ENCODE measurements at places on chromosomes 7 and 10. TPM values are rescaled to one million over a fixed set of nuclear protein-coding genes. Genes with fewer than 3 reads are reported as not detected.
A peak's percentile ranks its signal among the peaks of the same experiment; 100 is the strongest.

DNA sequence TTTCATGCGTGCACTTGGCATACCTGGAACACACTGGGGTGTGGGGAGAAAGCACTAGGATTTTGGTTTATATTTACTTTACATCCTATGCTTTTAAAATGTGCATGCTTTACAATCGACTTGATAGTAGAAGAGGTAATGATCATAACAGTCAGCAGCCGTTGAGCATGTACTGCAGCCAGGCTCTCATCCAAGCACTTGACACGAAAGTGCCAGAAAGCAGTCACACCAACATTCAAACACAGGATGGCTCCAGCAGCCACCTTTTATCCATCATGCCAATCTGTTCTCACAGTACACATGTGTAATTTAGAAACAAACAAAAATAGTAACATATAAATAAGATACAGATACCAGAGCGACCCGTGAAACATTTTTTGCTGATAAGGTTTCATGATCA lies 1.2 kb upstream of the FAM241B start:
- peak; percentile 18 for DNase-seq

The GRM3 gene
- total RNA-seq: 0.46 TPM

The TES gene
- total RNA-seq: 91.1 TPM

DNA sequence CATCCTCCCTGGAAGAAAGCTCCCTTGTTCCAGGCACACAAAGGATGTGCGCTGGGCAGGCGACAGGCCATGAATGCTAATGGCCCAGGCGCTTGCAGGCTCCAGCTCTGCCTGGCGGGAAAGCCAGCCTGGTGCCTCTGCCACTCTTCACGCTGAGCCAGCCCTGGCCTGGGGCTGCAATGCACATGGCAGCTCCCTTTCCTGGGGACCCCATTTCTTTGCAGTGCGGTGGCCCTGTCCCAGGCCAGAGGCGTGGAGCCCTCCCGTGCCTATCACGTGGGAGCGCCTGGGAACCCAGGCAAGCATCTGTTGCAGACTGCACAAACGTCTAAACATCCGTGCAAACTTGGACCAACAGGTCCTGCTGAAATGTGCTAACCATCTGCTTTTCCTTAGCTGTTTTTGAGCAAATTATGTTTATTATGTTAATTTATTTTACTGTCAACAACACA lies 152.1 kb upstream of the LYZL2 start:
- no peak for DNase-seq

DNA sequence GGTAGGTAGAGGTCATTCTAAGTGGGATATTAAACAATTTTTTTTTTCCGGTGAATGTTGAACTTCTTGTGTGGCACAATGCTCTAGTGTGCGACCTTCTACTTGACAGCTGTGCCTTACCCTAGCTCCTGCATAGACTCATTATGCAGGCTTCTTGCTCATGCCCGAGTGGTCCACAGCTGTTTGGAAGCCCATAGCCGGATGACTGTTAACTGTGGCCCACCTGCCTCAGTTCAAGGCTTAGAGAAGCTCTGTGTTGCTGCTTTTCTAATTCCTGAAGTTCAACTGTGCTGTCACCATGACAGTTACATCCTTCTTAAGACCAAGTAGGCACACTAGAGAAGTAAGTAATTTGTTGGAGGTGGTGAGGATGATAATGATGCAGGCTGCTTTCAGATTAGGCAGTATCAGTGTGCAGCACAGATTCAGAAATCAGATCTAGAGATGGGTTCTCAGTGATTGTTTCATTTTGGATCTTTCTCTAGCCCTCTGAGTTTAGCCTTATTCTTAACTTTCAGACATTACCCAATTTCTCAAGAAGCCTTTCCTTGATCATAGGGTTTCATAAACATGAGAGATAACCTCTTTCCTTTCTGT lies 278.4 kb downstream of the PHF14 start:
- no peak for DNase-seq

DNA sequence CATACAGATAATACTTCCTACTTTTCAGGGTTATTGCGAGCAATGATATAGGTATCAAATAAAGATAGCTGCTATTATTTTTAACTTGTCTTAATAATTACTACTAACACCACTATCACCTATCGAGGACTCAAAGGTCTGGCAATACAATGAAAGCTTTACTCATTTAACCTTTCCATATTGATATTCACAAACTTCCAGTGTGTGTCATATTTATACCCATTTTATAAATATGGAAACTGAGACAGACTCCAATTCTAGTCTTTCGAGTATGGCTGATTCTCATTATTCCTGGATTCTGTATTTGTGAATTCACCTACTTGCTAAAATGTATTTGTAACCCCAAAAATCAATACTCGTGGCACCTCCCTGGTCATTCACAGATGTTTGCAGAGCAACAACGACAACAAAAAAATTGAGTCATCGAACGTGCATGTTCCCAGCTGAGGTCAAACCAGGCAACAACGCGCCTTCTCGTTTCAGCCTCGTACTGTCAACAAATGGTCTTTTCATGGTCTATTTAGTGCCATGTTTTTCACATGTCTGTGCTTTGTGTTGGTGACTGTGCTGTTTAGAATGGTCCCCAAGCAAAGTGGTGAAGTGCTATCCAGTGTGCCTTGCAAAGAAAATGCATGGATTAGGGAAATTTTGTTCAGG lies 51.7 kb downstream of the SMURF1 start:
- DNase-seq: no peak

DNA sequence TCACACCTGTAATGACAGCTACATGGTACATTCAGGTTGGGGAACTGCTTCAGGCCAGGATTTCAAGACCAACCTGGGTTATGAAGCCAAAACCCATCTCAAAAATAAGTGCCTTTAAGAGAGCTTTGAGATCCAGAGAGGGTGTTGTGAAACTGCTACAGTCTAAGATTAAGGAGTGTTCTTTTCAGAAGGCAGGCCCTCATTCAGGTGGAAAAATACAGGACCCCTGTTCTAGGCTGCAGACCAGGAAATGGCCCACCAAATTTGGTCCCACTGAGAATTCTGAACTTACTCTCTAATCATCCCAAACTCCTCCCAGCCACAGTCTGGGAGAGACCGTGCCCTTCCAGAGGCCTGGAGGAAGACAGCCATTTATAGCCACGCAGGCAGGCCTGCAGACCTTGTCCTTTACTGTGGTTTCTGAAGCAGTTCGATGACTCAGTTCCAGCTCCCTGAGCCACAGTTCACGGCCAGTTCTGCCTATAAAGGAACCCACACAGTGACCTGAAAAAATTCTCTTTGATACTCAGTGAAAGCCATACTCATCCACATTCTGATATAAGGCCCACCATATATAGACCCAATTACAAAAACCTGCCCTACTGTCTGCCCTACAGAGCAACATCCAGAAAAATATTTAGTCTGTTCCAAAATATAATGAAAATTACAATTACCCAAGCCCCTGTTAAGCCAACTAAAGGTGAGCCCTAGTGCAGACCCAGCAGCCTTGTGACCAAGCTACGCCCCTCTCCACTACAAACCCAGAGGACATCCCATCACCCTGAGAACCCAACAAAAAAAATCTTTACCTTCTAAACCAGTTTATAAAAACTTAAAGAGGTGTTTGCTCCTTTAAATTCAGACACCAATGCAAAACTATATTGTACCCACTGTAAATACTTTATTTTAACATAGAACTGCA lies 21.2 kb downstream of the ZNF680 start:
- DNase-seq: no peak

- no peak for DNase-seq
Measured at GRCh38 chr7:90788052-90788451, 191.9 kb downstream of the CDK14 start.

The BICC1 gene
- 15.2 TPM for total RNA-seq

DNA sequence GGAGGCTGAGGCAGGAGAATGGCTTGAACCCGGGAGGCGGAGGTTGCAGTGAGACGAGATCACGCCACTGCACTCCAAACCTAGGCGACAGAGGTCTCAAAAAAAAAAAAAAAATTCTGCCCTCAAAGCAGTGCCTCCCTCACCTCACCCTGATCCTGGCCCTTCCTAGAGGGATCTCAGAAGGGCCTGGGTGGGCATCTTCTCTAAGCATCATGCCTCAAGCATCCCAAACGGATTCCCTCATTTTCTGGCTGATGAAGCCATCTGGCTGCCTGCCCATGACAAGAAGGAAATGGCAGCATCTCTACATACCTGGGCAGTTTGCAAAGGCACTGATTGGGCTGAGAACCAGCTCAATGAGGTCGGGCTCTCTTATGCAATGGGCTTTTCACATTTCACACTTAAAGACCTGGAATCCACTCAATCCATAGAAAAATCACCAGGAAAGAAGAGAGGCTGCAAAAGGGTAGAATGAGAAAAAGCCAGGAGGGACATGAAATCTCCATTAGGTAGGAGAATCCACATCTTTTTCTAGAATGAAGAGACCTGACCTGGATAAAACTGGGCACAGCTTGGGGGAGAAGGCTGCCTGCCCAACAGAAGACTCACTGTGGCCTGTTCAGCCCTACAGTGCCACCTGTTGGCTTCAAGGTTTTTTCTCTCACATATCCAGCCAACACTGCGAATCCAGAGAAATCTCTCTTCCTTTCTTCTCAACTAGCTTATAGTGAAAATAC lies 48.1 kb downstream of the PDLIM1 start:
- DNase-seq: no peak

DNA sequence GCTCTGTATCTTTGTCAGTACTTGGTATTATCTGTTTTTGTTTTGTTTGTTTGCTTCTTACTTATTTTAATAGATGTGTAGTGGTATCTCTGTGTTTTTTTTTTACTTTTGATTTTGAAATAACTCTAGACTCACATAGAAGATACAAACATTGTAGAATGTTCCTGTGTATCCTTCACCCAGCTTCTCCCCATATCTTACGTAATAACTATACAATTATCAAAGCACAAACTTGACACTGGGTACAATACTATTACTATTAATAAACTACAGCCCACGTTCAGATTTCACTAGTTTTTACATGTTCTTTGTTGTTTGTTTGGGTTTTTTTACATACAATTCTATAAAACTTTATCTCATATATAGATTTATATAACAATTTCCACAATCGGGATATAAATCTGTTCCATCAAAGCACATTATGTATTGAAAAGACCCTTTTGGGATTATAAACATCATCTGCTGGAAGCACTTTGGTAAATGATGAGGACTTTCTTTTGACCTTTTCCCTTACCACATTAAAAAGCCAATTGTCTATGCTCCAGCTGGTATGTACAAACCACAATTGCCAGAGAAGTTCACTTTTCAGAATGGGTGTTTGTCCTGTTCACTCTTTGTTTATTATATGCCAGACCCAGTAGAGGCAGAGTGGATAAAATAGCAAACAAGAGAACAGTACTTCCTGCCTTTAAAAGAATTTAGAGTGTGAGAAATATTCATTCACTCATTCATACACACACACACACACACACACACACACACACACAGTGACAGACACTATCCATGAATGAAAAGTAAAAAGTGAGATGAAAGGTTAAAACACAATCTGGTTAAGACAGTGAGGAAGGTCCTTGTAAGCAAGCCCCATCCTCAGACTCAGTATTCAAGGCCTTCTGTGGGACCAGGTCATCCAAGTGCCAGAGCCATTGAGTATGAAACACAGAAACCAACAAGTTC lies 113.0 kb downstream of the SGMS1 start:
- DNase-seq: no peak

The SPDYE2B gene
- total RNA-seq: not detected

GRCh38 chr10:35299016-35299415 lies 37.3 kb upstream of the CCNY start:
- no peak for DNase-seq

DNA sequence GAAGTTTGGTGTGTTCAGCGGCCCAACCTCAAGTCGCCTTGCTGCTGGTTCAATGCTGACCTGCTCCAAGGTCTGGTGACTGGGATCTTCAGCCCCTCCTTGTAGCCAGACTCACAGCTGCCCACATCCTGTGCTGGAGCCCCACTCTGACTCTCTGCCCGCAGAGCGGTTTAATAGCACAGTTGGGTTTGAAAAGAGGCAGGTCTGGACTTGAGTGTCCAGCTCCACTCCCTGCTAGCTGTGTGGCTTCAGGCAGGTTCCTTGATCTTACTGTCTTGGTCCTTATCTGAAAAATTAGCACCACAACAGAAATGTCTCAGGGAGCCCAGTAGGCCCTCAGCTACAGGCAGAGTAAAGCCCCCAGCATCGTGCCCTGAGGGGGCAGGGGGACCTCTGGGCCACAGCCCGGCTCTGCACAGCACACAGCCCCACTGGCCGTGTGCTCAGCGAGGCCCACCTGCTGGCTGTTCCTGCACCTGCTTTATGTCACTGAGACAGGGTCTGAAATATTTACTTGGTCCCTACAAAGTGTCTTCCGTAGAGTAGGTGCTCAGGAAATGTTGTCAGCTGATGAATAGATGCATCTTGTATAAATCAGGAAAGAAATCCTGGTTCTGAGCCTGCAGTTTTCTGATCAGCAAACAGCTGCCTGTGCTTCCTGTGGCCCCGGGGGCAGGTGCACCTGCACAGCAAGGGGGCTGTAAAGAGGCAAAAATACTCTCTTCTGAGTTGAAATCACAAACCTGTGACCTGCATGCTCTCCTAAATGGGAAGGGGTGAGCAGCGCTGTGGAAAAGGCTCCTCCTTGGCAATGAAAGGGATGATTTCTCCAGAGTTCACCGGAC lies 155.5 kb downstream of the SVIL start:
- DNase-seq: no peak

The RET gene
- total RNA-seq: 8.2 TPM

DNA sequence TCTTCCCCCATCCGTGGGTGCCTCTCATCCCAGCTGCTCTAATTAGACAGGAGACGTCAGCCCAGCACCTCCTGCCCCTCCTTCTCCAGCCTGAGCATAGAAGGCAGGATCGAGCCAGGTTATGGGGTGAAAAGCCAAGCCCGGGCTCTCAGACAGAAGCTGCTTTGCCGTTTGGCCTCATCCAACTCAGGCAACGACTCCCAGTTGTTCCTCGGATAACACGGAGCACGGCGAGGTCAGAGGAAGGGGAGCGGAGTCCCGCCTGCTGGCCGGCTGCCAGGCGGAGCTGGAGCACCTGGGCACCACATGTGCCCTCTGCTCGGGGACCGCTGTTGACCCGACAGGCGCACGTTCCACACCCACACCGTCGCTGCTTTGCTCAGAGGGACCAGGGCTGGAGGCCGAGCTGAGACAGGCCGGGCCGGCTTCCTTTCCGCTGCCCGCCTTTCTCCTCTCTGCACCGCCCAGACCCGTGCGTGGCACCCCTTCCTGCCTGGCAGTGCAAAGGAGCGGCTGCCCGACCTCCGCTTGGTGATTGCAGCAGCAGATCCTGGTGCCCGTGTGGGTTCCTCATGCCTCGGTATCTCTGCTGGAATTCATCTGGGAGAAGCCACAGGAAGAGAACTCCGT lies 21.6 kb upstream of the UNCX start:
- DNase-seq: no peak

The SPOCK2 gene
- total RNA-seq: 13.8 TPM

The EPC1 gene
- 42.4 TPM for total RNA-seq

- peak; percentile 84 for DNase-seq
Measured at GRCh38 chr10:22320591-22321155, at the start of gene BMI1. TSS of gene BMI1 (plus strand) at chr10:22321099. CDS start at chr10:22326450, 5,351 bp downstream.

DNA sequence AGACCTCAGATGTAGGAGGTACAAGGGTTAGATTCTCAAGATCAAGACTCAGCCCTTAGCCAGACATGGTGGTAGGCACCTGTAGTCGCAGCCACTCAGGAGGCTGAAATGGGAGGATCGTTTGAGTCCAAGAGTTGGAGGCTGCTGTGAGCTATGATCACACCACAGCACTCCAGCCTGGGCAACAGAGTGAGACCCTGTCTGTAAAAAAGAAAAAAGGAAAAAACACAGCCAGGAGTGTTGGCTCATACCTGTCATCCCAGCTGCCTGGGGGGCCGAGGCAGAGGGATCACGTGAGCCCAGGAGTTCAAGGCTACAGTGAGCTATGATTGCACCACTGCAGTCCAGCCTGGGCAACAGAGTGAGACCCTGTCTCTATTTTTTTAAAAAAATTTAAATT lies 69.3 kb downstream of the GTF2IRD1 start:
- no peak for DNase-seq

- DNase-seq: no peak
Measured at GRCh38 chr10:103552856-103553742, 59.6 kb downstream of the NEURL1 start.
